Nucleus accumbens (tissue), 56 donors: ENCODE measurements at places on chromosomes 5 and 9.

- no peak for DNase-seq
Observed at GRCh38 chr9:93052791-93053540, 5.5 kb upstream of the SUSD3 start.

GRCh38 chr9:129480745-129481144 is 140.2 kb downstream of the C9orf50 start:
- DNase-seq, result no peak

DNA sequence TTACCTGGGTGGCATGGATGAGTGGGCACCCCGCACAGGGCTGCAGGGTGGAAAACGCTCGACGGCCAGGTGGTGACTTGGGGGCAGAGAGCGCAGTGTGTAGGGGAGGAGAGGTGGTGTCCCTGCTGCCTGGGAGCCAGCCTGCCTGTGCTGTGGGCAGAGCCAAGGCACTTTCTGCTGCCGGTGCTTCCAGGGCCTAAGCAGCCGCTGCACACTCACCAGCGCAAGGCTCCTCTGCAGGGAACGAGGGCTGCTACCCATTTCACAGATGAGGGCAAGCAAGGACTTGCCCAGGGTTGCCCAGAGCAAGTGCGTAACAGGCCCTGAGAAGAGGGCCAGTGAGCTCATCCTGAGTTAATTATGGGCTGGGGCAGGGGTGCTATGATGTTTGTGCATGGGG is 62.5 kb downstream of the CRB2 start:
- DNase-seq, result no peak

GRCh38 chr5:136374003-136374402 is 8.7 kb upstream of the TRPC7 start:
- DNase-seq, result no peak

GRCh38 chr5:72314571-72315172 is 5.4 kb downstream of the MRPS27 start:
- DNase-seq, result no peak

GRCh38 chr9:130432362-130432761 is 12.4 kb upstream of the ASS1 start:
- DNase-seq, result no peak

DNA sequence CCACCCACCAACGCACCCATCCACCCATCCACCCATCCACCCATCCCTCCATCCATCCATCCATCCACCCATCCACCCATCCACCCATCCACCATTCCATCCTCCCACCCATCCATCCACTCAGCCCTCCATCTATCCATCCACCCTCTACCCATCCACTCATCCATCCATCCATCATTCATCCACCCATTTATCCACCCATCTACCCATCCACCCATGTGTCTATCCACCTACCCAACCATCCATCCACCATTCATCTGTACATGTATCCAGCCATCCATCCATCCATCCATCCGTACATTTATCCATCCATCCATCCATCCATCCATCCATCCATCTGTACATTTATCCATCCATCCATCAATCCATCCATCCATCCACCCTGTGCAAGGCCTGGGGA is 11.1 kb upstream of the VAV2 start:
- no peak for DNase-seq

- no peak for DNase-seq
Observed at GRCh38 chr9:34562135-34562745, 27.3 kb downstream of the CNTFR start.

DNA sequence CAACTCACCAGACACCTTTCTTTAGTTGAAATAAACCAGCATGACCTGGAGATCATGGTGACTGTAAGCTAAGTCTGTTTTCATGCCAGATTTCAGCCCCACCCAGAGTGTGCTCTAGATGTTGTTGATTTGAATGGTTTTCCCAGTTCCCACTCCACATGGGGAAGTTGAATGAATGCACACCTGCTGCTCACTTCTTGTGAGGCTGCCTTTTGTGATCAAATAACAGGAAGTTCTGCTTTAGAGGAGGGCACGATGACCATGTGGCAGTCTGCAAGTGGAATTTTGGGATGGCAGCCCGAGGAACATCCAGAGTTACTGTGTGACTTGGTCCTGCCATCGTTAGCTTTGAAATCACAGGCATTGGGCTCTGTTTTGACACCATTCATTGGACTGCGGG is 18.7 kb downstream of the SLC46A2 start:
- DNase-seq, result no peak
